Skeletal muscle cell (primary cell): ENCODE measurements at places on chromosomes 4 and X.
A peak's percentile ranks its signal among the peaks of the same experiment; 100 is the strongest.

DNA sequence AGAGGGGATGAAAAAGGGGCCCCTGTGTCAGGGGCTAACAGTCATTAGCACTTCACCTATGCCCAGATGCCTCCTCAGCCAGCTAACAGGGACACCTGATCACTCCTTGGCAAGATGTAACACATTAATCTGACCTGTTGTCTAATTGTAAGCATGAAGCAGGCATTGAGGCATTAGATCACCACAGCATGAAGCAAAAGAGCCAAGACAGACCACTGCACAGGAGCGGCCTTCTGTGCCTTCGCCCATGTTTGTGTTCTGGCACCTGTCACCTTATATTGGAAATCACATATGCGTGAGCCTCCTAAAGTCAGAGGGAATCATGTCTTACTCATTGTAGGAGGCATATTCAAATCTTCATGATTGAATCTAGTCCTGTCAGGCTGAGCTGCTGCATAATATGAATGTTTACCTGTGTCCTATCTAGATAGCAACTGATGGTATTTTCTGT, 48.4 kb downstream of the PTTG2 start:
- no peak for DNase-seq

DNA sequence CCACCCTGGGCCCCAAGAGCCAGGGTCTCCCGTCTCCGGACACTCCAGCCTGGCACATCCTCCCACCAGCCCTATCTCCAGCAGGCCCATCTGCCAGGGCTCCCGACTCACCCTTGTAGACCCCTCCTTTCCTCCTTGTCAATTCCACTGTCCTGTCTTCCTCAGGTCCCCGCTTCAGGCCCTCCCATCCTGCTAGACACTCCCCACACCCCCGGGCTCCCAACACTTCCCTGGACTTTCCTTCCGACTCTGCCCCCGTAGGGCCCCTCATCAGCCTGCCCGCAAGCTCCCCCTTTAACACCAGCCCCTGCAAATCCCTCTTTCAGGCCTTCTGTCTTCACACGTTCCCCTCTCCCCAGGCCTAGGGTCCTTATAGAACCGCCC, 1.1 kb downstream of the PRAF2 start:
- no peak for DNase-seq

GRCh38 chr4:173191623-173192041, 23.0 kb downstream of the GALNT7 start:
- no peak for DNase-seq

DNA sequence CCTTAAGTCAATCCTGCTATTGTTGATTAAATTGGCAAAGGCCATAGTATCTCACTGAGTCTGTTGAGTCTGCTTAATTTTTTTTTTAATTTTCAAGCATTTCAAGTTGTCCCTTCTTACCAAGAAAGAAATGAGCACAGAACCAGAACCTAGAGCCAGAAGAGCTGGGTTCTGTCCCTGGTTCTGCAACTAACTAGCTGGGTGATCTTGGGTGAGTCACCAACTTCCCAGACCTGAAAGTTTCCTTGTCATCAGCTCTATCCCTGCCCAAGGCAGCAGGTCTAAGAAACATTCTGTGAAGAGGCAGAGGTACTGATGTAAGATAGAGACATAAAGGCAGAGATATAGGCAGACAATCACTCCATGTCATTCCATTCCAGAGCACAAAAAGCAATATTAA, 17.3 kb downstream of the TEC start:
- no peak for DNase-seq

DNA sequence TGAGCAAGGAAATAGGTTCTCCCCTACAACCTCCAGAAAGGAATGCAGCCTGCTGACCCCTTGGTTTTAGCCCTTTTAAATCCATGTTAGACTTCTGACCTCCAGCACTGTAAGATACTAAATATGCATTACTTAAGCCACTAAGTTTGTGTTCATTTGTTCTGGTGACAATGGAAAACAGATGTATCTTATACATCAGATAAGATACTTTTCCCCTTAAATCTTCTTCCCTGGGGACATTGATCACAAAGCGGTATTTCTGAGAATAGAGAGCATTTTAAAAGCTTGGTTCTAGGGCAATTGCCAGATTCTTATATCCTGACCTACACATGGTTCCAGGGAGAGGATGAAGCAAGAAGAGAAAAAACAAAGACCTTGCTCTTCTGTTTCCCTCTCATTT, 6.5 kb upstream of the TMEM184C start:
- peak; percentile 60 for DNase-seq

DNA sequence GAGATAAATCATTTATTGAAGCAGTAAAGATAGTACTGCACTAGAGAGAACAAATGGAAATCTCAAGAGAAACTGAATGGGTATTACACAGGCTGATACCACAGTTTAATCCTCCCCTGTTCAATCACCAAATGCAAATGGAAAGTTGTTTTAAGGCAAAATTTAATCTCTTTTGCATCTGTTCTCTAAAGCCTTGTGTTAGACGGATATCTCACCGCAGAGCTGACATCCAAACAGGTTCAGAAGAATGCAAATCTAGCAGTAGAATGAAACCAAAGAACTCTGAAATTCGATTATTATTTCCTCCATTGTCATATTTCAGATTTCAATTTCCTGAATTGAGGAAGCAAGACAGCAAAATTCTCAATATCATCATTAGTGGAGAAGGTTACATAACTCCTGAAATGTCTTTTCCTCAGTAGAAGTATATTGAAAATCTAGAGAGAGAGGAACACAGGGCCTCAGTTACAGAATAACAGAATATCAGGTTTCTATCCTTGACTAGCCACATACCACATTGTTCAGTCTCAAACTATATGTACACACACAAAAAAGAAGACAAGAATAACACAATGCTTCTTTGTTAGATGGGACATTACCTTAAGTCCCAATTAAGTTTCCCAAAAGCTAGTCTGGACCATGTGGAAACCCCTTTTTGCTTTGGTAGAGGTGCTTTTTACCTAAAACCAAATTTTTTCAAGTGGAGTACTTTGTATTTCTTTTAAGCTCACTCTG, 94.1 kb upstream of the BANK1 start:
- DNase-seq, result no peak

- peak; percentile 8 for DNase-seq
Measured at GRCh38 chr4:137125011-137125410, 407.3 kb downstream of the PCDH18 start.

DNA sequence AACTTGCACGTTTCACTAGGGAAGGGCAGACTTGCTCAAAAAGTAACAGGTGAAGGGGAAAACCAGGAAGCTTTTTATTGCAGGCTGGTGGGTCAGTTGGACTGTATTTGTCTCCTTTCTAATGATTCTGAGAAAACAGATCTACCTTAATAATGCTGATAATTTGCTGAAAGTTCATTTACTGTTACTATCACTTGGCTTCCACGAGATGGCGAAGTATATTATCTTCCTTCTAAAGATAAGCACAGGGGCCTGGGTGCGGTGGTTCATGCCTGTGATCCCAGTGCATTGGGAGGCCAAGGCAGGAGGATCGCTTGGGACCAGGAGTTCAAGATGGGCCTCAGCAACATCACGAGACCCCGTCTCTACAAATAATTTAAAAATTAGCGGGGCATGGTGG, 16.4 kb downstream of the CCKAR start:
- no peak for DNase-seq

DNA sequence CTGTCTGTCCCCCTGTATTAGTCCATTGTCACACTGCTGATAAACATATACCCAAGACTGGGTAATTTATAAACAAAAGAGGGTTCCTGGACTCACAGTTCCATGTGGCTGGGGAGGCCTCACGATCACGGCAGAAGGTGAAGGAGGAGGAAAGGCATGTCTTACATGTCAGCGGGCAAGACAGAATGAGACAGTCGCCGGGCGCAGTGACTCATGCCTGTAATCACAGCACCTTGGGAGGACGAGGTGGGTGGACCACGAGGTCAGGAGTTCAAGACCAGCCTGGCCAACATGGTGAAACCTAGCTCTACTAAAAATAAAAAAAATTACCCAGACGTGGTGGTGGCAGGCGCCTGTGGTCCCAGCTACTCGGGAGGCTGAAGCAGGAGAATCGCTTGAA, 24.7 kb downstream of the IL3RA start:
- DNase-seq, result no peak

DNA sequence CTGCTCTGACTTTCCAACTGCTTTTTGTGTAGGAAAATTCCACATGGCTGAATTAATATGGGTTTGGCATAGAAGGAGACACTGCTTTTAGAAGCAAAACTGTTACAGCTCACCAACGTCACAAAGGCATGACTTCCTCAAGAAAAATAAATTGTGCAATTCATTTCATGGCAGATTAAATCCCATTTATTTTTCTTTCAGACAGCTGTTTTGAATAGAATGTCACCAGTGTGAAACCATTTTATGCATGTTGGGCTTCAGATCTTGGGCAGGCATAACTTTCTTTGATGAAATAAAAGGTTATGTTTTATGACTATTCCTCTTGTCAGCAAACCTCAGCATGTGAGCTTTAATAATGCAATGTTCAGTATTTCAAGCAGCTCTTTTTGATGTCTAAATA, 542.8 kb downstream of the GALNTL6 start:
- no peak for DNase-seq

- DNase-seq, result no peak
Measured at GRCh38 chr4:154720123-154720522, 23.7 kb upstream of the LRAT start.

- peak; percentile 21 for DNase-seq
Measured at GRCh38 chr4:17721496-17722355, 59.7 kb downstream of the FAM184B start.

DNA sequence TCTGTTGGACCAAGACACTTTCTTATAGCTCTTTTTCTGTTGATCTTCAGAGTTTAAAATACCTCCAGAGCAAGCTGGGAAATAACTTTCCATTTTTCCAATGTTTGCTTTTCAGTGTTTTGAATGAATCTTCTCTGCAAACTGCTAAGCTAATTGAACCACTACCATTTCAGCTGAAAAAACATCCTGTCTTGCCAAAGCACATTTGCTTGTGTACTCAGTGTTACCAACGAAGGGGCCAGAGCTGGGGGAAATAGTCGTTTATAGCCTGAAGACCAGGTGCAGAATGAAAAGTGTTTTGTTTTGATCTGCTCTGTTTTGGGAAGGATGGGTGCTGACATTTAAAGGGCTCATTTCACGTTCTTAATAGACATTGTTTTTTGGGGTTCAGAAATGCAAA, 88.4 kb upstream of the CLNK start:
- no peak for DNase-seq

- DNase-seq, result no peak
Measured at GRCh38 chr4:39522068-39522467, 5.2 kb downstream of the UGDH start.

DNA sequence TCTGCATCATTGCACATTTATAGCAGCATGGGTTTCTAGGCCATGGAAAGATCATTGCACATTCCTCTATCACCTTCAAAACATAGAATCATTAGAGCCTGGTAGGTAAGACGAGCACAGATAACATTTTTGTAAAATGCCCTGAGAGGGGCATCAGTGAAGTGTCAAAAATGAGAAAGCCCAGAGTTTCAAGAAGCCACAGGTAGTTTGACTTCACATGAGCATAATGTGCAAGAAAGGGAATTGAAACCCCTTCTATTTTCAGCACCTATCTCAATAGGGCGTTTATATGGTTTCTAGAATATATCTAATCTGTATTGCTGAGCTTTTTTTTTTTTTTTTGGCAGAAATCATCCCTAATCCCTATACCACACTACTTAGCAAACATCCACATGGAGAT, 2441.7 kb downstream of the ARAP2 start:
- no peak for DNase-seq

DNA sequence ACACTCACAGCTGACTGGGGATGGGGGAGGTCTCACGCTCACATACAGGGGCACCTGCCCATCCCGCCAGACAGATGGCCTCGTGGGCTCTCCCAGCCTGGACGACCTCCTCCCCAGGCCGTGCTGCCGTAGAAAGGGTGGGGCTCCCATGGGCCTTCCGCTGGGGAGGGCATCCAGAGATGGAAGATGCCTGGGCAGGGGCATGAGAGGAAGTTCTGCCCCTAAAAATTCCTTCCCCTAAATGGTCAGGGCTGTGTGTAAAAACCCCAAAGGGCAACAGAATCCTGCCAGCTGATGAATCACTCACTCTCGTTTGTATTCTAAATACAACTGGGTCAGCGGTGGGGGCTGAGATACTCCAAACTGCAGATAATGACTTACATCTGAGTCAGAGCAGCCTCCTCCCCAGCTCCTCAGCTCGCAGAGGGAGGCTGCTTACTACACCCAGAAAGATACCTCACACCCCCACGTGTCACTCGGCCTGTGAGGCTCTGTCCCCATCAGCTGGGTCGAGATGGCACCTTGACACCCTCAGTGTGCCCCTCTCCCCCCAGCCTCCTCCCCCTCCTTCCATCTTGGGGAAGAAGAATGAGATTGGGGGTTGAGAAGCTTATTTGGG, 10.1 kb downstream of the WDR1 start:
- peak; percentile 85 for DNase-seq

DNA sequence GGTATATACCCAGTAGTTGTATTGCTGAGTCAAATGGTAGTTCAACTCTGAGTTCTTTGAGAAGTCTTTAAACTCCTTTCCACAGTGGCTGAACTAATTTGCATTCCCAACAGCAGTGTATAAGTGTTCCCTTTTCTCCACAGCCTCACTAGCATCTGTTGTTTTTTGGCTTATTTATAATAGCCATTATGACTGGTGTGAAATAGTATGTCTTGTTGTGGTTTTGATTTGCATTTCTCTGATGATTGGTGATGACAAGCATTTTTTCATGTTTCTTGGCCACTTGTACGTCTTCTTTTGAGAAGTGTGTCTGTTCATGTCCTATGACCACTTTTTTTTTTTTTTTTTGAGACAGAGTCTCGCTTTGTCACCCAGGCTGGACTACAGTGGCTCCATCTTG, 30.5 kb downstream of the GPR50 start:
- no peak for DNase-seq

GRCh38 chr4:112327965-112328733, 31.0 kb downstream of the ALPK1 start:
- peak; percentile 13 for DNase-seq

DNA sequence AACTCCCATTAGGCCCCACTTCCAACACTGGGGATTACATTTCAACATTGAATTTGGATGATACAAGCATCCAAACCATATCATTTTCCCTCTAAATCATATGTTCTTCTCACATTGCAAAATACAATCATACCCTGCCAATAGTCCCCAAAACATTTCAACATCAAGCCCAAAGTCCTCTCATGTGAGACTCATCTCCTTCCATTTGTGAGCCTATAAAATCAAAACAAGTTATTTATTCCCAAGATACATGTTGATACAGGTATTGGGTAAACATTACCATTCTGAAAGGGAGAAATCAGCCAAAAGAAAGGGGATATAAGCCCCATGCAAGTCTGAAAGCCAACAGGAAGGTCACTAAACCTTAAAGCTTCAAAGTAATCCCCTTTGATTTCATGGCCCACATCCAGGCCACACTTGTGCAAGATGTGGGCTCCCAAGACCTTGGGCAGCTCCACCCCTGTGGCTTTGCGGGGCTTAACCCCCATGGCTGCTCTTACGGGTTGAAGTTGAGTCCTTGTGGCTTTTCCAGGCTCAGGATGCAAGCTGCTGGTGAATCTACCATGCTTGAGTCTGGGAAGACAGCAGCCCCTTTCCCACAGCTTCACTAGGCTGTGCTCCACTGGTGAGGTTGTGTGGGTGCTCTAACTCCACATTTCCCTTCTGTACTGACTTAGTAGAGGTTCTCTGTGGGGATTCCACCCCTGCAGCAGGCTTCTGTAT, 40.6 kb upstream of the SERTM2 start:
- DNase-seq, result no peak
